ENCODE measurements at places on chromosomes 1 and 21. TPM values are rescaled to one million over a fixed set of nuclear protein-coding genes. Genes with fewer than 3 reads are reported as not detected.

DNA sequence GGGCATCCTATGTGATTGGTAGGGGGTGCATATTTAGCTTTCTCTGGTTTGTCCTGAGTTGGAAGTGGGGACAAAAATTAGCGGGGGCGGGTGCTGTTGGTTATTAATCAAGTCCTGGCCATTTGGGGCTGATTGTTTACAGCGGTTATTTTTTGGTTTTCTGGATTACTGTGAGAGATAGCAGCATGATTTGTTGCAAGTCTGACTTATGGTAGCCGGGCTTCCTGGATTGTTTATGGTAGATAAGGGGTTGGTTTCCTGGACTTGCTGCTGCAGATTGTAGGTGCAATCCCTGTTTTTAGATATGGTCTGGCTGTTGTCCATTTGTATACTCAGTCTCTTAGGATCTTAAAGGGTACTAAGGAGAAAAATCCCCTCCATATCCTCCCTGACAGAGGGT is 12.1 kb upstream of the PROK1 start:
- H3K27me3 ChIP-seq: peaks cover 5% of the 10 kb centered on the region
- no peak overlapping the region for H3K27ac ChIP-seq
- H3K36me3 ChIP-seq: no peaks in the 10 kb centered on the region
- DNase-seq: no peak

GRCh38 chr1:6450943-6451373 is 15.0 kb downstream of the TNFRSF25 start:
- no peaks in the 10 kb centered on the region for H3K36me3 ChIP-seq
- no peaks in the 10 kb centered on the region for H3K4me1 ChIP-seq
- no peak for DNase-seq
- peaks cover 74% of the 10 kb centered on the region for H3K27me3 ChIP-seq

EDN2 gene
- polyA plus RNA-seq: 0.32 TPM

GPATCH3 gene
- 5.7 TPM for polyA plus RNA-seq

DNA sequence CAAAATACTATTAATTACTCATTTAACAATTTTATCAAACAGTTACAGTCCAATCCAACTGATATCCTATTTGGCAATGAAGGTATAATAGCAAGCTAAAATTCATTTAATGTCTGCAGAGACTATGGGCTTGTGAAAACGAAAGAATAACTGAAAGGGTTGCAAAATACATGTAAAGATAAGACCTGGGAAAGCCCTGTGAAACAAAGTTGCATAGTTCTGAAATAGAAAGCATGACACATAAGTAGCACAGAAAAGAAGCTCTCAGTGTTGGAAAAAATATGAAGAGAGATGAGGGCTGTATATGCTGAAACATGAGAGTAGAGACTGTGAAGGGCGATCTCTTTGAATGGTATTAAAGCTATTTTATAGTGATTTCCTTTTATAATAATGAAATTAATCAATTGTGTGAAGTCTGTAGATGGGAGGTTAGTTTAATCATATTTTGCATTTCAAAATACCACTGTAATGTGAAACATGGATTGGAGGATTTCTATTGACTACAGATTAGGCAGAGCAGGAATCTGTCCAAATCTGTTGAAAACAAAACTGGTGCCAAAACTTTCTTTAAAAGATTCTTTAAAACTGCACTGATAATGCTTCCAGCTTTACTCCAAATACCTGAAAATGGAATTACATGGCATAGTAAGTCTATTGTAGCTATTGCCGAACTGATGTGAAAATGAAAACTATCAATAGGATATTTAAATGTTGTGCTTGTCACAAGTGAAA is 1518.9 kb upstream of the B3GALT2 start:
- H3K4me1 ChIP-seq: no peaks in the 10 kb centered on the region
- H3K4me3 ChIP-seq: no peak overlapping the region
- no peaks in the 10 kb centered on the region for H3K36me3 ChIP-seq
